ENCODE measurements at places on chromosomes 2 and 18. TPM values are rescaled to one million over a fixed set of nuclear protein-coding genes. Genes with fewer than 3 reads are reported as not detected.

The LONRF2 gene
- total RNA-seq: 2.1 TPM

The FBXO36 gene
- total RNA-seq: 3.3 TPM

The MYCN gene
- 0.68 TPM for total RNA-seq

The BOLL gene
- total RNA-seq: not detected

The C2orf80 gene
- not detected for total RNA-seq

The STPG4 gene
- total RNA-seq: 0.77 TPM

The CHPF gene
- total RNA-seq: 23.2 TPM

The GKN1 gene
- total RNA-seq: not detected

The DNAJB2 gene
- total RNA-seq: 76.6 TPM

The SLC8A1 gene
- total RNA-seq: 58.5 TPM

The ZNF513 gene
- total RNA-seq: 13.9 TPM

The SEMA4F gene
- 12.0 TPM for total RNA-seq

The ZSWIM2 gene
- total RNA-seq: not detected

The UGT1A10 gene
- total RNA-seq: not detected

The FNDC4 gene
- total RNA-seq: 1.6 TPM

The EN1 gene
- 0.15 TPM for total RNA-seq

The POTEI gene
- 0.24 TPM for total RNA-seq

The BBS5 gene
- 7.0 TPM for total RNA-seq

The EFR3B gene
- 9.0 TPM for total RNA-seq

The MSH6 gene
- 31.3 TPM for total RNA-seq

The ANKZF1 gene
- total RNA-seq: 46.1 TPM

The UCN gene
- 4.0 TPM for total RNA-seq

The PARD3B gene
- total RNA-seq: 23.8 TPM

The APCDD1 gene
- 33.4 TPM for total RNA-seq

The PLGLB1 gene
- 2.7 TPM for total RNA-seq

The C2orf66 gene
- total RNA-seq: 0.21 TPM

The CIB4 gene
- not detected for total RNA-seq

The PECR gene
- 18.5 TPM for total RNA-seq

The SLC5A7 gene
- total RNA-seq: 0.30 TPM

The CCDC142 gene
- total RNA-seq: 20.2 TPM

The ZC3H15 gene
- 44.2 TPM for total RNA-seq

The GREB1 gene
- 2.3 TPM for total RNA-seq

The DPP10 gene
- 0.80 TPM for total RNA-seq

The G6PC2 gene
- total RNA-seq: not detected

The USP40 gene
- total RNA-seq: 45.4 TPM

The KCNE4 gene
- 1.2 TPM for total RNA-seq

The ASAP2 gene
- 24.3 TPM for total RNA-seq

The KLHL29 gene
- total RNA-seq: 12.9 TPM

The PRKAG3 gene
- not detected for total RNA-seq

The CASP10 gene
- total RNA-seq: 26.7 TPM

The LYG1 gene
- 1.0 TPM for total RNA-seq

The ADCYAP1 gene
- 0.32 TPM for total RNA-seq

The FAM237A gene
- not detected for total RNA-seq

The LAMA3 gene
- total RNA-seq: 89.1 TPM

The CCDC141 gene
- 40.5 TPM for total RNA-seq

The ANO7 gene
- 1.3 TPM for total RNA-seq

The CD226 gene
- total RNA-seq: 5.4 TPM

The STEAP3 gene
- total RNA-seq: 18.3 TPM

The FEV gene
- not detected for total RNA-seq

The TOGARAM2 gene
- 15.4 TPM for total RNA-seq

The PARD6G gene
- total RNA-seq: 7.3 TPM

The GCKR gene
- total RNA-seq: 0.44 TPM

The ADRA2B gene
- 0.32 TPM for total RNA-seq

The IL37 gene
- not detected for total RNA-seq

The LYPD6 gene
- 0.47 TPM for total RNA-seq

The LYPD1 gene
- total RNA-seq: 1.5 TPM

The INPP5D gene
- 32.0 TPM for total RNA-seq

The ARHGEF33 gene
- 1.5 TPM for total RNA-seq

Data from lower lobe of right lung (tissue), 2 donors.